ENCODE measurements at places on chromosomes 6 and 20.

DNA sequence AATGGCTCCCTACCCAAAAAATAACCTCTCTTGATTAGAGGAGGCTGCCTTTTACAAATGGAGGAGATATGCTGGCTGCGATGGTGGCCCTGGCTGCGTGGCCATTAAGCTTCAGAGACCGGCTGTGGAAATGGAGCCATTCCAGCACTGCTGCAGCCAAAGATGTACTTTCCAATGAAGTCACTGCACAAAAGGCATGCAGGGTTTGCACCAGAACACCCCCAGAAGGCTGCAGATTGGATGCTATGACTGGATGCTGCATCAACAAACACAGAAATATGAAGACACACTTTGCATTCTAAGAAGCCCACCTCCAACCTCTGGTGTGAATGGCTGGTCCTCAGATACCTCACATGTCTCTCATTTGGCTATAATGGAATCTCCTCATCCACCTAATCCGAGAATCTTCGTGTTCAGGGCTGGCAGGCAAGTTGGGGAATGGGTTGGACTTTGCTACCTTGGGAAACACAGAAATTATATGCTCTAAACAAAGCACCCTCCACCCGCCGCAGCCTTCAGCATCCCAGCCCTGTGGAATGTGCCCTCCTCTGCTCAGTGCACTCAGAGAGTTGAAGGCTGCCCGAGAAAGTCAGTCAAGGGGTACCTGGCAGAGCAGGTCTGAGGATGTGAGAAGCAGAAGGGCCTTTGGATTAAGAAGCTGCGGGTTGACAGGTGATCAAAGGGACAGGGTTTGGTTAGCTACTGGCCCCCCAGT lies 35.3 kb downstream of the APCDD1L start:
- no peak for DNase-seq

DNA sequence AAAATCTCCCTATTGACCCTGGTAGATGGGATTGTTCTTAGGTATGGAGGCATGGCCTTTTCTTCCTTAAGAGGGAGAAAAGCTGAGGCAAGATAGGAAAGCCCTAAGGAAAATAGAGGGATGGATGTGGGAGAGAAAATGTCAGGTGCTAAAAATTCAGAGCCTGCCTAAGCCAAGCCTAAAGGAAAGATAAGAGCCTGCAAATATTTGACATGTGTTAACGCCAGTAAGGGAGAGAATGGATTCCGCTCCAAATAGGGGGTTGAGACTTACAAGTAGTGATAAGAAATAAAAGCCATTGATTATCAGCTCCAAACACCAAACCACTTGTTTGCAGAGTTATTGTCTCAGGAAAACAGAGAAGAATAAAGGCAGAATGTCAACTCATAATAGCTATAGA lies 533.6 kb downstream of the PTPRT start:
- no peak for DNase-seq

GRCh38 chr6:31597006-31597405 lies 4.2 kb upstream of the NCR3 start:
- peak; percentile 67 for DNase-seq

- DNase-seq, result peak; percentile 59
These were observed 15.8 kb upstream of the RNF182 start for GRCh38 chr6:13908955-13909381.

DNA sequence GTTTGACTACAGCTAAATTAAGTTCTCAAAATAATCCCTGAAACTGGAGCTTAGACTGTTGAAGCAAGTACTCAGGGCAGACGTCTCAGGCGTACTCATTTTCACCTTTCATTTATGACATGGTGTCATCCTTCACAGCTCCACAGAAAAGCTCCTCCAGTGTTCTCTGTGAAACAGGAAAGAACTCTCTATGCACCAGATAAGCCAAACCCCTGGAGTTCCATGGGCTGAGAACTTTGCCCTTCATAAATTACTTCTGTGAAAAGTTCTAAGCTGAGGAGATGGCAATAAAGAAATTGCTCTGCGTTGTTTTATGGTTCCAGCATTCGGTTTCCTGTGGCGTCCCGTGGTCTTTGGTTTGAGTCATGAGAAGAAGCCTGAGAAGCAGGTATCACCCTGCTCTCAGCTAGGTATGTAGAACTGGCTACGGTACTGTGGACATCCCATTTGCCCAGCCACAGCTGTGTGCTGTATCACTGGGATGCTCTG lies 20.2 kb upstream of the RREB1 start:
- DNase-seq, result no peak
